Stomach (tissue), 19 donors: ENCODE measurements at places on chromosomes 16 and 17.

- no peak overlapping the region for H3K27ac ChIP-seq
- no peaks in the 10 kb centered on the region for H3K27me3 ChIP-seq
- no peaks in the 10 kb centered on the region for H3K36me3 ChIP-seq
- H3K4me3 ChIP-seq, result no peak overlapping the region
- H3K4me1 ChIP-seq, result no peaks in the 10 kb centered on the region
Measured at GRCh38 chr16:80369138-80369958, 171.4 kb upstream of the DYNLRB2 start.

DNA sequence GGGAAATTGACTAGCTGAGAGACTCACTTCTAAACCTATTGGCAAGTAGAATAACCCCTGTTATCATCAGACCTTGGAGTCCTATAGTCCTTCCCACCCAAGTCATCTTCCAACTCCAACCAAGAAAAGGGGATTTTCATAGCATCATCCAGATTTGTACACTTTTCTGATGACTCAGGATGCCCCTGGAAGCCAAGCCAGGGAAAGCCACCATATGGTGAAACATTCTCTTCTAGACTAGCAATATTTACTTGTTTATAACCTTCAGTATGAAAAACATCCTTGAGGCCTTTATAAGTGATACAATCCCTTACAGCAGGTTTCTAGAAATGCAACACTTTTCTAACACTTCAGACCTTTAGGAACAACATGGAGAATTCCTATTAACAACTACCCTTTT lies 618.8 kb upstream of the CDH11 start:
- H3K27me3 ChIP-seq, result no peaks in the 10 kb centered on the region
- no peaks in the 10 kb centered on the region for H3K36me3 ChIP-seq
- no peak for DNase-seq
- no peaks in the 10 kb centered on the region for H3K4me1 ChIP-seq
- no peak overlapping the region for H3K4me3 ChIP-seq

DNA sequence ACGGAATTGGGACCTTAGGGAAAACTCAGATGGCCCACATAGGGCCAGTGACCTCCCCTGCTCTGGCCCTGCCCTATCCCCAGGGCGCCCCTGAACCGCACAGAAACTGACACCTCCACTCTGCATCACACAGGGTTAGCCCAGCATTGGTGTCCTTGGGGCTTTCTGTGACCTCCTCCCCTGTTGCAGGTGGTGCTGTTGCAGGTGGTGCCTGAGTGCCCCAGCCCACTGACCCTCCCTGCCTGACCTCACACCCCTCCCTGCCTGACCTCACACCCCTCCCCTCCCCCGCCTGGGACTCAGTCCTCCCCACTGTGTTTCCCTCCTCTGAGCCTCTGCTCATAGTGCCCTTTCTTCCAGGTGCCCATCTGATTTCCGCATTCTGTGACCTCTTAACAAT lies 21.4 kb downstream of the TNFRSF13B start:
- no peaks in the 10 kb centered on the region for H3K27me3 ChIP-seq
- H3K27ac ChIP-seq, result no peak overlapping the region
- no peaks in the 10 kb centered on the region for H3K4me1 ChIP-seq

DNA sequence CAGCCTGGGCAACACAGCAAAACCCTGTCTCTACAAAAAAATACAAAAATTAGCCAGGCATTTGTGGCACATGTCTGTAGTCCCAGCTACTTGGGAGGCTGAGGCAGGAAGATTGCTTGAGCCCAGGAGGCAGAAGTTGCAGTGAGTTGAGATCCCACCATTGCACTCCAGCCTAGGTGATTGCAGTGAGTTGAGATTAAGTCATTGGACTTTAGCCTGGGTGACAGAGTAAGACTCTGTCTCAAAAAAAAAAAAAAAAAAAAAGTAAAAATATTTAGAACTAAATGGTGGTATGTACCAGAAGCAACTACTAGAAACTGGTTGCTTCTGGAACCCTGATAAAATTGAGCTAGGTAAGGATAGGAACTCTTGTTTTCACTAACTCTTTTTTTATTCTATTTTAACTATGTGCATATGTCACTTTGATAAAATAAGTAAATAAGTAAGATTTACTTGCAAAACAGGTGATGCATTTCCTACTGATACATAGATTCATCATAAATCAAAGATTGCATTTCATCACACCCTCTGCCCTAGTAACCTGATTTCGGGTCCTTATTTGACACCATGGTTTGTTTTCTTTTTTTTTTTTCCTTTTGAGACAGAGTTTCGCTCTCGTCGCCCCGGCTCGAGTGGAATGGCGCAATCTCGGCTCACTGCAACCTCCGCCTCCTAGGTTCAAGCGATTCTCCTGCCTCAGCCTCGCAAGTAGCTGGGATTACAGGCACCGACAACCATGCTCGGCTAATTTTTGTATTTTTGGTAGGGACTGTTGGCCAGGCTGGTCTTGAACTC lies 66.0 kb downstream of the USP32 start:
- H3K27ac ChIP-seq, result no peak overlapping the region
- H3K4me1 ChIP-seq, result no peaks in the 10 kb centered on the region
- H3K36me3 ChIP-seq, result peaks cover 8% of the 10 kb centered on the region
- DNase-seq, result no peak
- H3K4me3 ChIP-seq, result no peak overlapping the region

DNA sequence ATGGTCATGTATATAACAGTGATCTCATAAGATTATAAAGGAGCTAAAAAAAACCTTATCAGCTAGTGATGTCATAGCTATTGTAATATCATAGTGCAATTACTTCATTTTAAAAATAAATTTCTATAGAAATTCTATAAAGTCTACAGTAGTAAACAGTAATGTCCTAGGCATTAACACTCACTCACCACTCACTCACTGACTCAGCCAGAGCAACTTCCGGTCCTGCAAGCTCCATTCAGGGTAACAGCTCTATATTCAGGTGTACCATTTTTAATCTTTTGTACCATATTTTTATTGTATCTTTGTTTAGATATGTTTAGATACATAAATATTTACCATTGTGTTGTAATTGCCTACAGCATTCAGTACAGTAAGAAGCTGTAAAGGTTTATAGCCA lies 524.4 kb upstream of the CDH5 start:
- H3K4me1 ChIP-seq, result no peaks in the 10 kb centered on the region
- no peaks in the 10 kb centered on the region for H3K27me3 ChIP-seq
- no peak for DNase-seq
- no peak overlapping the region for H3K4me3 ChIP-seq
- H3K36me3 ChIP-seq, result no peaks in the 10 kb centered on the region

DNA sequence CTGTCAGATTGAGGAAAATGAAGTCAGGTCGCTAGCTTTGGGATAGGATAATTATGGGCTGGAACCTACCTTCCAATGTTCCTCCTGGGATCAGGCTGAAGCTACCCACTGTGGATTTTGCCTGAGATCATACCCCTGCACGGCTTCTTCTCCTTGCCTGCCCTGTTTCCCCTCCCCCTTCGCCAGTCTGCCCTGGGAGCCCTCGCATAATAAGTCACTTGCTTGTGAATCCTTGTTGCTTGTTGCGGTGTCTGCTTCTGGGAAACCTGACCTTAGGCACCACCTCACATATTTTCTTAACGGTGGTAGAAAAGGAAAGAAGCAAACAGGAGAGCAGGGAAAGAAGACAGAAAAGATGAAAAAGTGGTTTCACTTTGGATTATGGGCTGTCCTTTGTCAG lies 13.3 kb upstream of the PMP22 start:
- no peak for DNase-seq
- H3K4me1 ChIP-seq, result no peaks in the 10 kb centered on the region
- no peak overlapping the region for H3K4me3 ChIP-seq
- H3K27me3 ChIP-seq, result no peaks in the 10 kb centered on the region
